Stimulated activated CD8-positive, alpha-beta memory T cell treated with anti-CD3 and anti-CD28 coated beads, Interleukin-4, amount 100 ng/mL, for 1 hour (primary cell): ENCODE measurements at places on chromosomes 12 and 14.

GRCh38 chr12:753611-754472 is 1.5 kb downstream of the WNK1 start:
- no peak for DNase-seq

DNA sequence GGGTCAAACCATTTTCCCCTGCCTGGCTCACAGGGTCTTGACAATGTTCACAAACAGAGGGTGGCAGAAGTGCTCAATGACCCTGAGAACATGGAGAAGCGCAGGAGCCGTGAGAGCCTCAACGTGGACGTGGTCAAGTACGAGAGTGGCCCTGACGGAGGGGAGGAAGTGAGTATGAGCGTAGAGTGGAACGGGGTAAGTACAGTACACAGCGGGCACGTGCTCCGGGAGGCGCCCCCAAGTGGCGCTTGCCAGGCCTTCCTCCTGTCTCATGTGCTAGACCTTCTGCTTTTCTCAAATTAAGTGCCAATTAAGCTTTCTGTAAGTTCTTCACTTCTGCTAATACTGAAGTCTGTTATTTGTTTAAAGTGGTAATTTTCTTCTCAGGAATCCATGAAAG is 35.9 kb downstream of the XRCC3 start:
- no peak for DNase-seq

- DNase-seq = no peak
Observed at GRCh38 chr12:82673698-82674097, 13.0 kb upstream of the TMTC2 start.

- no peak for DNase-seq
Observed at GRCh38 chr12:122326586-122326985, 60.3 kb upstream of the VPS33A start.

- no peak for DNase-seq
Observed at GRCh38 chr12:128991716-128992115, 138.4 kb downstream of the GLT1D1 start.

DNA sequence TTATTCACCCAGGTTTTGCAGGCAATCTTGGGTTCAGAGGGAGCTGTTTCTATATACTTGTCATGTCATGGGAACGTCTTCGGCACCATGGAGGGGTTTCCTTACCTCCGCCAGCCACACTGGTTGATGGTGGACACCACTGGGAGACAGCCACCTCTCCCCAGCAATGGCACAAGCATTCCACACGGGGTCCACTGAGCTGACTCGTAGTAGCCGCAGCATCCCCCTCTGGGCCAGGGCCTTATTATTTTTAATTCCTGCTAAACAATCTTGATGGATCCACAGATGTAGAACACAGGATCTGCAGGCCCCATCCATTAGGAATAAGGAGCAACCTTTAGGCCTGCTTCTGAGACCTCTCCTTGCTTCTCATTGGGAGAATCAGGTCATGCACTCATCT is 132.9 kb downstream of the DICER1 start:
- DNase-seq = no peak

DNA sequence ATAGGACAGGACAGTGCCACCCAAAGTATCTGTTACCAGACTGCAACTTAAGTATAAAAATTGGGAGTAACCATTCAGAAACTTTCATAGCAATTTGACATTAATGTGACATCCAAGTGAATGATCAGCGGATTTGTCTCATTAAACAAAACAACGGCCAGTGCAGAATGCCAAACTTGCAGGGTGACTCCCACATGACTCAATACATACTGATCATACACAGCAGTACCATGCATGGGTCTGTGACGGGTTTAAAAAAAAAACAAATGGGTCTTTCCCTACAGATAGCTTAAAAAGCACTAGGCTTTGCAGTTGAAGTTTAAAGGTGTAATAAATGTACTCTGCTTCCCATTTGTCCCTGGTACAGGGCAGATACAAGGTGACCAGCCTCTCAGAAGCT is 116.6 kb downstream of the SLC35F4 start:
- no peak for DNase-seq

DNA sequence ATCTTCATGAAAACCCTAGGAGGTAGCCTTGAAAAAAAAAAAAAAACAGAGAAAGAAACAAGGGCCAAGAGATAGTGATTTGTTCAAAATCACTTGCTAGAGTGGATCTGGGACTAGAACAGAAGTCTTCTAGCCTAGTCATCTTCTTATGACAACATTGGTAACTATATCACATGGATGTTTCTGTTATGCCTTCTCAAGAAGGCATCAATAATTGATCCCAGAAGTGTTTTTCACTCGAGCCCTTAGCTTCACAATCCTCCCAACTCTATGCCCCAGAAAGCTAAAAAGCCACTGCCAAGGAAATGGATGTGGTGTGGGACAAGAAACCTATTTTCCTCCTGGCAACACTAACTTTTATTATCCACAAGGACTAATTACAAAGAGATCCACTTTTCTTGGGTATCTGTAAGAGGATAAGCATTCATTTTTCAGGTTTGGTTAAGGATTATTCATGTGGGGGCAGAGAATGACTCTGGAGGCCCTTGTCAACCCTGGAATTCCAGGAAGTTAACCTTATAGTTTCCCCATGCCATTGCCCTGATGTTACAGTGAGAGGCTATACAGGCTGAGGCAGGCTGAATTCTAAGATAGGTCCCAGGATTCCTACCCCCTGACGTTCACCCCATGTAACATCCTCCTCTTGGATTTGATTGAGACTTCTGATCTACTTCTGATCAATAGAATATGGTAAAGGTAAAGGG is 67.7 kb upstream of the CPM start:
- DNase-seq = no peak

DNA sequence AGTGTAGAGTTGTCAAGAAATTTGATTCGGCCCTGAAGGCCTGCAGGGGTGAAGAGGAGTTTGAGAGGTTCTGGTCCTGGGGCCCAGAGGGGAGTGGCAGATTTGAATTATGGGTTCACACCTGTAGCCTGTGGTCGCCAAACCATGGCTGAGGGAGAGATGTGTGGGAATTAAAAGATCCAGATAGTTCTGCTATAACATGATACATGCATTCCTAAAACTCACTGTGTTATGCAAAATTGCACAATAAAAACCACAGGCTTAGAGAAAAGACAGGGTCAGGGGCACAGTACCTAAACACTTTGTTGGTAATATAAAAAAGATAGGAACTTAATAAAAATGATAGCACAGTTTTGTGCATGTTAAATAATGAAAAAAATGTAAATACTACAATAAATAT is 106.2 kb downstream of the TMEM30B start:
- DNase-seq = no peak

GRCh38 chr12:46686267-46686942 is 139.4 kb downstream of the SLC38A4 start:
- DNase-seq = no peak

- DNase-seq = no peak
Observed at GRCh38 chr12:124159655-124160054, 135.2 kb upstream of the RFLNA start.

DNA sequence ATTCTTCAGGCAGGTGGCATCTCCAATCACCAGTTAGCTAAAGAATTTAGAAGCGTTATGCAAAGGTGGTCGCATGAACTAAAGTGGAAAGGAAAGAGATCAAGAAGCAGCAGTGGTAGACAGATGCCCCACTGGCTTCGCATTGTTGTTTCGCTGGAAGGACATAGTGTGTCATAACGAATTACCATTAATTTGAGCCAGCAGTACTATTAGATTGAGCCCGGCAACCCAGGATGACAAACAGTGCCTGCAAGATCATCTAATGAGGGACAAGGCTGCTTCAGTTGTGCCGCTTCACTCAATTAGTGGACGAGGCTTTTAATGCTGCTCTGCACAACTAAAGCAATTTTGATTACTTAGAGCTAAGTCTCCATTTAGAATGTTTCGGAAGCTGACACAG is 274.5 kb upstream of the SOX5 start:
- no peak for DNase-seq

DNA sequence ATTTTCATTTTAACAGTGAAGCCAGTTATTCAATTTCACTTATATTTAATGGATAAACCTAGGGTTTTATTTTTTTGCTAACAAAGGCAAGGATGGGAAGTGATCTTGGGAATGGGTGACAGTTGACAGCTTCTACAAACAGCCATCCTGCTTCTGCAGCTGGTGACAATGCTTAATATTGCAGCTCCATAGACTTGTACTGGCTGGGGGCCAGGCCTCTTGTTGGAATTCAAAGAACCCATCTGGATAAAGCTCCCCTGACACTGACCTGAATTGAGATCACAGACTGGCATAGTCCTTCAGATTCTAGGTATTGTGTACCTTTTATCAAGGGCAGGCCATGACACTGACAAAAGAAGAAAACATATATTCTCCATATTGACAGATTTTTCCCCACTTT is 664.6 kb upstream of the FOXG1 start:
- no peak for DNase-seq

DNA sequence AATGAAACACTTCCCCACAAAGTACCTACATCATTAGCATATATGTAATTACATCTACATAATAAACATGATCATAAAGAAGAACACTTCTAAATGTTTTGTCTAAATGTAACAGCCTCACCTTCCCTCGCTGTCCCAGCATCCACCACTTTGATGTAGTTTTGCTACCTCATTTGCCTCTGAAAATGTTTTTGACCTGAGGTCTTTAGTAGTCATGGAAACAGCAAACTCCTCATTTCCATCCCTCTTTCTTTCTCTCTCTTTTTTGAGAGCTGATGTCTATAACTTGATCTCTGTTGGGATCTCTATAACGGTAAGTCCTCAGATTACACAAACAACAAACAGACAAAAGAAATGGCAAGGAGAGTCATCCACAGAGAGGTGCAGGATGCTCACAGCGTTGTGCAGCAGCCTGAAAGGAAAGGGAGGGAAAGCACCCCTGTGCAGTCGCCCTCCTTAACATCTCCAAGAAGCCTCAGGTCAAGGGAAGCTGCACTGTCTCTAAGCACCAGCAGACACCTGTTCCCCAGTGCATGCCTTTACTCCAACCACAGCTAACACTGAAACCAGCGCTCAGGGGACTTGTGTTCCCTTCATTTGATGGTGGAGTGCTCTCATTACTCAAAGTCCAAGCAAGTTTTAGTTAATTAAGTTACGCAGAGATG is 268.7 kb downstream of the TMEM132D start:
- DNase-seq = no peak

DNA sequence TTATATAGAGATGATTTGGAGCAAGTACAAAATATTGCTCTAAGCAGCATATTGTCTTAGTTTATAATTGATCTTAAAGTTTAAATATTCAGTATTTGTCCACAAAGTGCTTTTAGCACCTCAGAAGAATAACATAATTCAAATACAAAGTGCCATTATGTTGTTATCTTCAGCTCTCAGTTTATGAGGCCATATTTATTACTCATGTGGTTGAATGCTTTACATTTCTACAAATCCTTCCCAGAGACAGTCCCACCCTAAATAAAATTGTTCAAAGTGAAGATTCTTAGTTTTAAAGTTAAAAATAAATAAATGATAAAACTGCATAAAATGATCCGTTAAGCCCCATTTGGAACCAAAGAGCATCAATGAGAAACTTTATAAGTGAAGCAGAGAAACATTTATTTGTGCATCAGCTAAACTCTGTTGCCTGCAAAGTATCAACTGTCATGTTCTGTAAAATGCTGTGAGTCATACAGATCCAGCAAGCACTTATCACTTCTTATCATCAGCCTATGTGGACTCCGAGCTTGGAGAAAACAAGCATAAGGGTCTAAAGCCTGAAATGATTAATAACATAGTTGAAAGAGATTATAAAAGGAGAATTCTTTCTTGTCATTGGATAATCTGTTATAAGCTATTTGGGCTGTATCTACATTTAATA is 218.9 kb downstream of the ADAMTS20 start:
- DNase-seq = no peak

DNA sequence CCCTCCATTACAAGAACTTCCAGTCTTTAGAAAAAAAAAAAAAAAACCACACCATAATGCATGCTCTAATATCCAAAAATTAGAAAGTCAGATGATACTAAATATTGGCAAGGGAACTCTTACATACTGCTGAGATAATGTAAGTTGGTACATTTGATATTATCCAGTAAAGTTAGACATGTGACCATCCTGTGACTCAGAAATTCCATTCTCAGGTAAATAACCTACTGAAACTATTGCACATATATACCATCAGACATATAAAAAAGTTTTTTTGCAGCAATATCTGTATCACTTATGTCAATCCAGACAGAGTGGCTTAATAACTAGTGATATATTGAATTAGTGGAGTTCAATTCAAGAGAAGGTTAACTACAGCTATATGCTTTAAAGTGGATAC is 63.5 kb downstream of the KITLG start:
- DNase-seq = no peak

DNA sequence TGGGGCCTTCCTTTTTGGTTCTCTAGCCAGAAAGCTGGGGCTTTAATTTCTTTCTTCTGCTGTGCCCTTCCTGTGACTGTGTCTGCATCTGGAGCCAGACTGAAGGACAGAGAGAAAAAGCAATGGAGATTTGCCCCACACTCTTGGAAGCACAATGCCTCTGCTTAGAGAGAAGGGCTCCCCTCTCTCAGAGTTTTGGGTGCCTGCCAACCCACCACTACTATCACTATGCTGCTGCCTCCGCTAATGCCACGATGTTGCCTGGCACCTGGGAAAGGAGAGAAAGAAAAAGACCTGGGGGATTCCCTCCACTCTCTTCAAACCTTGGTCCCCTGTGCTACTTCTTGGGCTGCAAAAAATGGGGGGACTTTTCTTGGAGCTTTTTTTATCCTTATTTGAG is 52.6 kb downstream of the TMEM260 start:
- DNase-seq = no peak

- no peak for DNase-seq
Observed at GRCh38 chr12:25155022-25155576, 39.9 kb downstream of the DNAI7 start.

- no peak for DNase-seq
Observed at GRCh38 chr14:72582582-72582981, 311.3 kb downstream of the DPF3 start.

DNA sequence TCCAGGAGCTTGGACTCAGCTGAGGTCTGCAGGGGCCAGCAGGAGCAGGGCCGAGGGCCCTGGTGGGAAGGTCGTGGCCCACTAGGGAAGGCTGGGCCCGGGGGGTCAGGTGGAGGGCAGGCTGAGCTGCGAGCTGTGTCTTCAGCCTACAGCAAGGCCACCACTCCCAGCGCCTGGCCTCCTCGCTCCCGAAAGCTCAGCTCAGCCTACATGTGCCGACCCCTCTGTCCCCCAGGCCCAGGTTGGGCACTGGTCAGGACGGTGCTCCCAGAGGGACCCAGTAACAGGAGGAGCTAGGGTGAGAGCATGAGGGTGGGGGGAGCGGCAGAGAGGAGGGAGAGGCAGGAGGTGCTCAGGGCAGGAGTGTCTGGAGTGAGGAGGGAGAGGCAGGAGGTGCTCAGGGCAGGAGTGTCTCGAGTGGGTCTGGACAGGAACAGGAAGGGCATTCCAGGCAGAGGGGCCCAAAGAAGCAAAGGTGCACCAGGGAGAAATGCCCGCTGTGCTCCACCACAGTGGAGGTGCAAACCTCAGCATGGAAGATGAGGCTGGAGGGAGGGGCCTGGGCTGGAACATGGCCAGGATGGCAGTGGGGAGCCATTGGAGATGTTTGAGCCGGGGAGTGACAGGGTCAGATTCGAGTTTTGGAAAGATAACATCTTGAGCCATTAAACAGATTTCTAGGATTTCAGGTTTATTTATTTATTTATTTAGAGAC is 29.1 kb upstream of the GPR132 start:
- no peak for DNase-seq

- DNase-seq = no peak
Observed at GRCh38 chr14:105087308-105087962, 22.2 kb upstream of the GPR132 start.
